ENCODE measurements at places on chromosomes 5 and 9.
A peak's percentile ranks its signal among the peaks of the same experiment; 100 is the strongest.

DNA sequence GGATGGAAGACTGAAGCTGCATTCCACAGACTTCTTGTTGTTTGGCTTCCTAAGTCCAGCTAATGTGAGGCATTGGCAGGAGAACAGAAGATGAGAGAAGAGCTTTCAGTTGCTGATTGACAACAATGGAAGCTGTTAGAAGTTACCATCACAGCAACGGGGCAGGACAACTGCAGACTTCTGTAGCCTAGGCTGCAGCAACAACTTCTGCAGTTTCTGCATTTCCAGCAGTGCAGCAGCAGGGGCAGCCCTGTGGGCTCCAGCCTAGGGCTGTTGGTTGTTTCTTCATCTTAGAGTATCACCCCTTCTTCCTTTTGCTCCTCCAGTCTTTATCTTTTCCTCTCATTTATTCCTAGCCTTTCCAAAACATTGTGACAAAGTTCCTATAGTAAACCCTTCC is 528.8 kb upstream of the PTGER4 start:
- DNase-seq: no peak

DNA sequence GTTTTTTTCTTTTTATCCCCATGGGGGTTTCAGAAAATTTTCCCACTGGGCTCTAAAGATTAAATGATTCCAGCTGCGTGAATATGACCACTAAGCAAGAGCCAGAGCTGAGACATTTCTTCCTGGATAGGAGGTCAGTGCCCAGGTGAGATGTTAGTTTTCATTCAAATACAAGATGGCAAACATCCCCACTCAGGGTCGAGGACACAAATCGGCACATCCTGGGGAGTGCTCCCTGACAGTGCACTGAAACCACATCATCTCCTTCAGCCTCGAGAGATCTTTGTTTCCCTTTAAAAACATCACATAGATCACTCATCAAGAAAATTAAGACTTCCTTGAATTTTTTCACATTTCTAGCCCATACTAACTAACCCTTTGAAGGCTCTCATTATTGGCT is 273.2 kb upstream of the PANK3 start:
- DNase-seq: no peak

DNA sequence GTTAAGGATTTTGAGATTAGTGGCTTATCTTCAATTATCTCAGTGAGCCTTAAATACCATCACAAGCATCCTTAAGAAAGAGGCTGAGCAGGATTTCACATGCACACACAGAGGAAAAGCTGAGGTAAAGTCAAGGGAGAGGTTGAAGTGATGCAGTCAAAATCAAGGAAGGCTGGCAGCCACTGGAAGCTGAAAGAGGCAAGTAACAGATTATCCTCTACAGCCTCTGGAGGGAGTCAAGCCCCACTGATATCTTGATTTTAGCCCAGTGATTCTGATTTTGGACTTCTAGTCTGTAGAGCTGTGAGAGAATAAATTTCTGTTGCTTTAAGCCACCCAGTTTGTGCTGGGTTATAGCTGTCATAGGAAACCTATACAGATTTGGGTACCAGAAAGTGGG is 80.1 kb downstream of the ANKRD31 start:
- DNase-seq: no peak

GRCh38 chr5:45171563-45171962 is 362.8 kb downstream of the MRPS30 start:
- DNase-seq: no peak

DNA sequence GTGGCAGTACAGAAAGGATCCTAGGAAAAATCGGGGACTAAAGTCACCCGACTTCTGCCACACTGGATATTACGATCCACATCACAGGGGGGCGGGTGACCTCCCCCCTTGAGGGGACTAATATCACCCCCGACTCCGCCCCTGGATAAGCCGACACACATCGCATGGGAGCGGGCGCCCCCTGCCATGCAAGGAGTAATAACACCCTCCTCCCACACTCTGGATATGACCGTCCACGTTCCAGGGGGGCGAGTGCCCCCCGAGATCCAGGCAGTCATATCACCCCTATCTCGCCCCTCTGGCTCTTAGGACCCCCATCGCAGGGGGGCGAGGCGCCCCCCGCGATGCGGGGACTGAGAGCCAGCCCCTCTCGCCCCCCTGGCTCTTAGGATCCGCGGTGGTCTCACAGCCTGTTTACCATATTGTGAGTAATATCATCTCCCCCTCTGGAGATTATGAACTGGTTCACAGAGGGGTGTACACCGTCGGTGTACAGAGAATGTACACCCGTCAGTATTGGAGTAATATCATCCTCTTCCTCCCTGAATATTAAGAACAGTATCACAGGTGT is 423.0 kb downstream of the DIRAS2 start:
- DNase-seq: peak; percentile 61

- DNase-seq: no peak
Observed at GRCh38 chr9:115944166-115944948, 209.2 kb upstream of the PAPPA start.

DNA sequence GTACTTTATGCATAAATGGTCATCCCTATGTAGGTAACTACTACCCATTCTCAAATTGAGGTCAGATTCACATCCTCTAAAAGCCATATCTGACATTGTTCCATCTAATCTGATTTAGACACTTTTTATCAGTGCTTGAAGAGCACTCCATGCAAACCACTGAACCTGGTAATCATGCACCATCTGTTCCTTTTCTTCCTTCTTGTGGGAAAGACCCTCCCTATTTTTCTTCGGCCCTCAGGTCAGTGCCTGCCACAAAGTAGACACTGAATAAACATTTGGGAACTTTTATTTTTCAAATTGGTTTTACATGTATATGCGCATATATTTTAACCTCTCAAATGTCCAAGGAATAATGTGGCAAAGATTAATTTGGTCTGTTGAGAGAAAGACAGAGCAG is 26.0 kb upstream of the PDE4D start:
- DNase-seq: no peak

- DNase-seq: no peak
Observed at GRCh38 chr5:12624776-12625560, 720.7 kb upstream of the CTNND2 start.

DNA sequence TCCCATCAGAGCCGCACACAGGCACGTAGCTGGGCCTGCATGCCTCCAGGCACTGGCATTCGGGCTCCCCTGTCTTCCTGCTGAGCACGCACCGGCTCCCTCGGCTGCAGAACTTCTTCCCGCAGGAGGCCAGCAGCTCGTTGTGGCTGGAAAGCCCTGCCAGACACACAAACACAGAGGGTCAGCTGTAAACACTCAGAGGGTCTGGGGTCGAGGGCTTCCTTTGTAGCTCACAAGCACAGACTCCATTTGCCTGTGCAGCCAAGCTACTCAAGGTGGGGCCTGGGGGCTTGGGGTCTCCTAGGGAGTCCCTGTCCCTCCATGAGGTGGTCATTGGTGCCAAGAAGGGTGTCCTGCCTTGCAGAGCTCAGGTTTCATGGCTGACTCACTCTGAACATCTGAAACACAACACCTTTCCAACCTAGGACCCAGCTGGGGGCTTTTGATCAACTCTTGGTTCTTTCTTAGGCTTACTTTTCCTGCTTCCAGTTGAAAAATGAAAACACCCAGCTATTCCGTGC is 211.4 kb downstream of the FSTL4 start:
- no peak for DNase-seq

- no peak for DNase-seq
Observed at GRCh38 chr9:110040788-110041187, 167.2 kb downstream of the C9orf152 start.

DNA sequence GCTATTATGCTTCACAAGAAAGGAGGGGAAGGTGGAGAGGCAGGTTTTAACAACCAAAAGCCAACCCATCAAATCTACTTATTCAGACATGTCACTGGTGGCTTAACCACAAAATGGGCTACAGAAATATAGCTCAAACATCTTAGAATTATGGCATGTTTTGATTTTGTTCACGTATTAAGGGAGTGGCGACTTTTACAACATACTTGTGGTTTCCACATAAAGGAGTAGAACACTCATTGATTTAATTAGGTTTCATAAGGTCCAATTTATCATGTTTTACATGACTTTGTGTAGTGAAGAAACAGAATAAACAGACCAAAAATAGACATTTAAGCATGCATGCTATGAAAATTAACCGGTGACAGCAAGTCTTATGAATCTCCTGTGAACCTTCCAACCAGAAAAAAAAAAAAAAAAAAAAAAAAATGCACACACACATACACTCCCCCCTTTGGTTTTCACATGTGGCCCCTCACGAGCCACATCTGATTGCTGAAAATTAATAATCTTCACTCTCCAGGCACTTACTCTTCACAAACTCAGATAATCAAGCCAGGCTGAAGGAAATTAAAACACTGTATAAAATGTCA is 5.4 kb downstream of the ZNF608 start:
- DNase-seq: no peak

GRCh38 chr9:9792144-9792857 is 820.5 kb downstream of the PTPRD start:
- DNase-seq: no peak

DNA sequence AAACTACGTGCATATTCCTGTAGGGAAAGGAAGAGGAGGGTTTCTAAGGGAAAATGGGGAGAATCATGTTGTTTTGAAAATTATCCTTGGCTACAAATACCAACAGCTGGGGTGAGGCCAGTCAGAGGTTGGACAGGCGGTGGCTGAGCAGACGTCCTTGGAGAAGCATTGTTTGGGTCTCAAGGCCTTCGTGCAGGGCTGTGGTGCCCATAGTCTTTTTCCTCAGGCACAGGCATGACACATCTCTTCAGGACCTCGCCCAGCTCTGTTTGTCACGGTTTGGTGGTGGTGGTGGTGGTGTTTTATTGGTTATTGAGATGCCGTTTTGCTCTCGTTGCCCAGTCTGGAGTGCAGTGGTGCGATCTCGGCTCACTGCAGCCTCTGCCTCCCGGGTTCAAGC is 27.8 kb upstream of the EGFL7 start:
- DNase-seq: no peak

DNA sequence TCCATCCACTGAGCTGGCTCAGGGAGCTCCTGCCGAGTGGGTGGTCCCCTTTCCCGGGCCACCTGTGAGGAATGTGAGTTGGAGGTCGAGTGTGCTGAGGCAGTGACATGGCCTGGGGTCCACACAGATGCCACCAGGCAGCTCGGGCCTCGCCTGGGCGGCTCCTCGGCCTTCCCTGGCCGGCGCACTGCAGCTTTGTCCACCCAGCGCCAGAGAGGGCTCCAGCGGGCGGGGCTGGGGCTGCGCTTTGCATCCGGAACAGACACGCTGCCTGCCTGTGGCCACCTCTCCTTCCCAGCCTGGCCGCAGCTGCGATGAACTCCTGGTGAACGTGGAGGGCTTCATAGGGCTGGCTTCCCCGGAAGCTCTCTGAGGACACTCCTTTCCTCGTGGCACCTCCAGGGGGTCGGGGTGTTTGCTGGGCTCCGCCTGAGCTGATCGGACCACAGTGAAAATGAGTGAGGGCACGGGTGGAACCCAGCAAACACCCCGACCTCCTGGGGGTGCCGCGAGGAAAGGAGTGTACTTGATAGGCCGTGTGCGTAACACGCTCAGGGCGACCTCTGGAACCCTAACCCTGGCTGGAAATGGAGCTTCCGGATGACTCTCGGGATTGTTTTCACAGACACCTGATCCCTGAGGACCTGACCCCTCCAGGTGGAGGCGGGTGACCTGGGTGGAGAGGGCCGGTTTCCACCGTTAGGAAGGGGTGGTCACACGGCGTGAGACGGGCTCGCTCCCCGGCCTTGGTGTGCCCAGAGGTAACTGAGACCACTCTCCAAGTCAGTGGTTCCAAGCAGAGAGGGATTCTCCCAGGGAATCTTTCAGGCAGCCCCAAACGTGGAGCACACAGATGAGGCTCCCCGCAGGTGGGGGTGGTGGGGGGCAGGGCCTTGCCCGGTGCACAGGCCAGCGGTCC is 31.8 kb upstream of the RXRA start:
- no peak for DNase-seq

DNA sequence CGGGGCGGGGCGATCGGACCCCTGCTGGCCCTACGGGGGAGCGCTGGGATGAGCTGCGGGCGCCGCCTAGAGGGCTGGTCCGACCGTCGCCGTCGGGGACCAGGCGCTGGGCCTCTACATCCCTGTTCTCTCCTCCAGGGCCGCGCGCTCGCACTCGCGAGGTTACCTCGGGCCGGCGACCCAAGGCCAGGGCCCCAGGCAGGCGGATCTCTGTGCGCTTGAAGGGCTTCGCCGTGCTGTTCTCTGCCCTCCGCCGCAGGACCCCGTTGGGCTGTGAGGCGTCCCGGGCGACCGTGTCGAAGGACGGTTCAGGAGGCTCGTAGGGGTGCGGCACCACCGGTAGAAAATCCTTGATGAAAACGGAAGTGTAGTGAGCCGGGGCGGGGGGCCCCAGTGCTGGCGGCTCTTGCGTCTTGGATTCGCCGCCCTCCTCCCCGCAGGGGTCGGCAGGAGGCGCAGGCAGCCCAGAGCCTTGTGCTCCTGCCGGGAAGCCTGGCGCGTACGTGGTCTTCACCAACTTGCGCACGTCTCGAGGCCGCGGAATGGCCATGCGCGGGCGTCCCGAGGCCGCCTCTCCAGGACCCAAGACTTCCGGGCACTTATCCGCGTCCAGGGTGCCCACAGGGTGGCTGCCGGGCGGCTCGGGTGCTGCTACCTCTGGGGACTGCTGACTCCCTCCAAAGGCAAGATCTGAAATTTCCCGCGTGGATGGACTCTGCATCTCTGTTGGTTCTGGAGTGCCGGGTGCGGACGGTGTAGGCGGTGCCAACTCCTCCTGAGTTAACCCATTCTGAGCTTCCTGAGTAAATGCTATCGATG is 2.0 kb downstream of the PROB1 start:
- DNase-seq: peak; percentile 93

DNA sequence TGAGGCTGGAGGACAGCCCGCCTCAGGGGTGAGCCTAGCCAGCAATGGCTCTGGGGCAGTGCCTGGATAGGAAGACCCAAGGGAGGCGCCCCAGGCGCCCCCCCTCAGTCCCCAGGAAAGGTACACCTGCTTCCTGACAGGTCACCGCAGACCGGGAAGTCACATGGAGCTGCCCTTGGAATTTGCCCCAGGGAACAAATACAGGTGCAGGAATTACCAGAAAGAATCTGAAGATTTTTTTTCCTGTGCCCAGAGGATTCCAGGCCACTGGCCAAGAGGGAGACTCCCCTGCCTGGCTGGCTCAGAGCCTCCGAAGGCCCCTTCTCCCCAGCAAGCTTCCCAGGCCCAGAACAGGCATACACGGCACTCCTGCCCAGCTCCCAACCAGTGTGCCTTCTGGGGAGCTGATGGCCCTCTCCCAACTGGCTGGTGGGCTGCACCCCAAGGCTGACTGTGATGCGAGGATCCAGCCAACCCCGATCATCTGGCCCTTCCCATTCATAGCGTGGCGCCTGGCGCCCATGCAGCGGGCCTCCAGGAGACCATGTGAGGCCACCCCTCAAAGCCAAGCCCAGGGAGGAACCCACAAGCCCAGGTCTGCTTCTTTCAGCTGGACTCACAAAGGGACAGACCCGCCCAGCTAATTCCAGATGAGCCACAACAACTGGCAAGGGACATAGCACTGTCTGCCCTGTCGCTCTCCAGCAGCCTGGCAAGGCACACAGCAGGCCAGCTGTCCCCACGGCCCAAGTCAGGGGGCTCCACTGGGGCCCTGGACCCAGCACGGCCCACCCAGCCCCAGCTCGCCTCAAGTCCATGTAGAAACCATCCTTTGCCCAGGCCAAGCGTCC is 2.3 kb downstream of the TPRN start:
- no peak for DNase-seq

- no peak for DNase-seq
Observed at GRCh38 chr5:113546703-113547183, 33.2 kb downstream of the YTHDC2 start.

- DNase-seq: no peak
Observed at GRCh38 chr5:93735378-93735777, 6.0 kb downstream of the POU5F2 start.

- DNase-seq: no peak
Observed at GRCh38 chr9:133948561-133949485, 43.3 kb downstream of the VAV2 start.

GRCh38 chr9:77435688-77436087 is 212.4 kb downstream of the GNA14 start:
- no peak for DNase-seq
